ENCODE measurements at places on chromosomes 13 and 19. TPM values are rescaled to one million over a fixed set of nuclear protein-coding genes. Genes with fewer than 3 reads are reported as not detected.

KRTDAP gene
- total RNA-seq = not detected

ZNF284 gene
- 2.6 TPM for total RNA-seq

ZNF878 gene
- 0.52 TPM for total RNA-seq

DOHH gene
- 9.4 TPM for total RNA-seq

ZNF567 gene
- total RNA-seq = 7.3 TPM

RETN gene
- total RNA-seq = 3.7 TPM

SWSAP1 gene
- total RNA-seq = 0.52 TPM

MAB21L1 gene
- 8.4 TPM for total RNA-seq

ZNF443 gene
- 4.7 TPM for total RNA-seq

DAND5 gene
- not detected for total RNA-seq

COMP gene
- total RNA-seq = 15.7 TPM

PRR22 gene
- total RNA-seq = not detected

ZNF714 gene
- total RNA-seq = 2.6 TPM

FARP1 gene
- total RNA-seq = 36.5 TPM

RBM26 gene
- 31.3 TPM for total RNA-seq

ZNF235 gene
- 8.9 TPM for total RNA-seq

SMIM24 gene
- total RNA-seq = not detected

ARRDC5 gene
- under 0.01 TPM for total RNA-seq

All from skeletal muscle tissue (tissue), 5 donors.